Mucosa of descending colon (tissue), 3 donors: ENCODE measurements at places on chromosomes 6 and 20.

DNA sequence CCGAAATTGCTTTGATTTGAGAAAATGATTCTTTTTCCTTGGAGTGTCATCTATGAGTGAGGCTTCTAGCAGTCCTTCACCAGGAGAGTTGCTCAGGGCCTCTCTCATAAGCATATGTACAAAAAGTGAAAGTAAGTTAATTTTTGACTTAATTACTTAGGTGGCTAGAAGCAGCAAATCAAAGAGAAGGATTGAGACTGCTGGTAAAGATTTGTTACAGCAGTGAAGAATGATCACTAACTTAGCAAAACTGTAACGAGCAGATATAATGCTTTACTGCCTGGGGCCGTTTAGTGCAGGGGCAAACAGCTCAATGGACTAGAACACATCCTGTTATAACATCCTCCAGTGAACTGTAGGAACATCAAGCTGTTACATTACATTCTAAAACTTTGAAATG, 167.8 kb upstream of the RIPOR2 start:
- DNase-seq = no peak

- DNase-seq = no peak
Observed at GRCh38 chr6:5674721-5675120, 332.0 kb downstream of the NRN1 start.

DNA sequence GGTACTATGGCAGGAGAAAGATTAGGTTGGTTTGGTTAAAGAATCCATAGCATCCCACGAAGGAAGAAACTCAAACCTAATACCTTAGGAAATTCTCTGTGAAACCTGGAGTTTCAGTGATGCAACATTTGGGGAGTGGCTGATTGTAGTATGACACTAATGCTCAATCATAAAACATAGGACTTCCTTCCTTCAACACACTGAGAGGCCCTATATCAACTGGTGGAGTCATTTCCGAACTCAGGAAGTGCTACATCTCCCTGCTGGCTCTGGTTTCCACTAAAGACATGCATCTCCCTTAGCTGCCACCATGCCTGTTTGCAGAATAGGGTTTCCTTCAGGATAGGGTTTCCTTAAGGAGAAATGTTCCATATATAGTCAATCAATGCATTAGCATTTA, 5.2 kb upstream of the MANEA start:
- no peak for DNase-seq

- DNase-seq = no peak
Observed at GRCh38 chr6:125742464-125743120, 6.8 kb upstream of the HEY2 start.

DNA sequence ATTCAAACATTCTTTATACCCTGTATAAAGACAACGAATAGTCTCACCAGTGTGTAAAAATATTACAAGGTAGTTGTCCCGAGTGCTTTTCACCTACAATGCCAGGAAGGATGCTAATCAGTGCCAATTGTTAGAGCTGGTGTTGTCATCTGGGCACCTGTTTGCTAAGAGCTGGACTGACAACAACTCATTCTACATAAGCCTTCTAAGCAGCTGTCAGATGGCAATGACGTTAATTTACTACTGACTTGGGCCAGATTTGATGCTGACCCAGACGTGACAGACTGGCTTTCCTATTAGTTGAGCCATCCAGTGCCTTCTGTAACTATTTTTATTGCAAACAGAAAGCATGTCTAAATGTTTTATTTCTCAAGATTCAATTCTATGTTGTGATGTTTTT, 355.2 kb downstream of the ADGRB3 start:
- DNase-seq = no peak

- no peak for DNase-seq
Observed at GRCh38 chr20:23287354-23288190, 63.0 kb upstream of the NXT1 start.

DNA sequence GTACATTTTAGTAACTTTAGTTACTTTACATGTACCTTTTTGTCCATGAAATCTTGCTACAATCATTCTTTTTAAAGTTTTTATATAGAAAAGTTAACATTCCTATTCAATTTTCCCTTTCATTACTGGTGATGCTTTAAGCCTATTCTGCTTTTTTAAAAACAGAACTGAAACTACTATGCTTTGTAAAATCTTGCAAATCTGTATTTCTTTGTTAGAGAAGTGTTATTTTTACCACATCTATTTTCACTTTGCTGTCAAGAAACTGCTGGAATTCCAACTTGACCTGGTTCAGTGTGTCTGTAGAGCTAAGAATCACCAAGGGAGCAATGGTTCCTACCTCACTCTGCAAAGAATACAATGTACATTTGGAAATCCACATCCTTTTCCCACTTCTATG, 21.8 kb upstream of the SAMD5 start:
- DNase-seq = no peak
